ENCODE measurements at places on chromosomes 1 and 21.

DNA sequence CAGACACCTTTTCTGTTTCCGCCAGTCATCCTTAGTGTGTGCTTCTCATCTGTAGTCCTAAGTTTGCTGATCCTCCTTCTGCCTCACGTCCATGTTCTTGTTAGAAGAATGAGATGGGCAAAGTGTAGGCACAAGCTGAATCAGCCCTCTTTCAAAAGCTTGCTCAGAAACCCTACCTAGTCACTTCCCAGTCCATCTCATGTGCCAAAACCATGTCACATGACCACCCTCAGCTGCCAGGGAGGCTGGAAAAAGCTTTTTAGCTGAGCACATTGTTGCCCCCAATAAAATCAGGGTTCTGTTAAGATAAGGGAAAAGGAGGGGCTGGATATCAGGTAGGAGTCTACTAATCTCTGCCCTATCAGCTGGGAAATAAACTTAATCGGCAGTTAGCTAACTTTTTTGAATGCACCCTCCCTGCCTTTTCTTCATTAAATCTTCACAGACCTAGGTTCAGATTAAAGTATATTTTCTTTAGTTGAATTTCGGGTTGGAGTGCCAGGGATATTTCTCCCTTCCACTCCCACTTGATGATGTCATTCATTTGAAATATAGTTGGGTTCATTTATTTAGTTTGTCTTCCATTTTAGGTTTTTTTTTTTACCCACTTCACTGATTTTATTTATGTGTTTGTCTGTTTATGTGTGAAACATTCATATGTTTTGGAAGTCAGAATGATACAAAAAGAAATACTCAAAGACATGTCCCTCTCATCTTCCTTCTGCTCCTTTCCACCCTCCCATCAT is 129.2 kb downstream of the ROR1 start:
- no peak overlapping the region for H3K27ac ChIP-seq
- H3K4me3 ChIP-seq = no peak overlapping the region
- no peaks in the 10 kb centered on the region for H3K36me3 ChIP-seq
- H3K27me3 ChIP-seq = peaks cover 5% of the 10 kb centered on the region
- H3K4me1 ChIP-seq = no peaks in the 10 kb centered on the region
- DNase-seq = no peak

DNA sequence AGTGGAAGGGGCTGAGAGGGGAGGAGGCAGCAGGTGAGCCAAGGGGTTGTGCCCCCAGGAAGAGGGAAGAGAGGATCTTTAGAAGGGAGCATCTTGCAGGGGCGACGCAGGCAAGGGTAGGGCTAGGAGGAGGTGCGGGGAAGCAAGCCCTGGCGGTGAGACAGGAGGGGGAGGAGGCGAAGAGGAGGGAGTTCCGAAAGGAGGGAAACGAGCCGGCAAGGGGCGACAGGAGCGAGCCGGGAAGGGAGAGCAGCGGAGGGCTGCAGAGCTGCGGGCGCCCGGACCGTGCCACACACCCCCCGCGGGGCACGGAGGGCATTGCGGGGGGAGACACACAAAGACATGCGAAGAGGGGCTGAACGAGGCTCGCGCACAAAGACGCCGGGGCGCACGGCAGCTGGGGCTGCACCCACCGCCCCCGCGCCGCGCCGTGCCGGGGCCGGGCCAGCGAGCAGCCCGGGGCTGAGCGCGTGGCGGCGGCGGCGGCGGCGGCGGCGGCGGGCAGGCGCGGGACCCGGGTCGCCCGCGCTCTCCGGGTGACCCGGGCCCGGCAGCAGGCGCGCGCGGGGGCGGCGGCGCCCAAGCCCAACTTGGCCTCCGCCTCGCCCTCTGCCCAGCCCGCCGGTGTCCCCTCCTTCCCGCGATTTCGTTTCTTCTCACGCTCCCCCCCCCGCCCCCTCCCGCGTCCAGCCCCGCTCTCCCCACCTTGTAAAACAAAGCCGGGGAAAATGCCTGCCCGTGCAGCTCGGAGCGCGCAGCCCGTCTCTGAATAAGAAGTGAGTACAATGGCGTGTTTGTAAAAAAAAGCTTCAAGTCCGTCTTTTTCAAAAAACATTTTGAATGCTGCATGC is at the start of gene KCNK2:
Gene KCNK2, plus strand, starts transcription at position 206 of the 851 bp plus-strand sequence. CDS start 649 bp downstream, outside the sequence.
- H3K4me1 ChIP-seq = peaks cover 12% of the 10 kb centered on the region
- DNase-seq = no peak
- no peak within 1 kb of the TSS for H3K4me3 ChIP-seq
- H3K36me3 ChIP-seq = no peaks in the 10 kb centered on the region

GRCh38 chr1:64080941-64081562 is 122.4 kb upstream of the UBE2U start:
- no peaks in the 10 kb centered on the region for H3K36me3 ChIP-seq
- DNase-seq = no peak
- no peaks in the 10 kb centered on the region for H3K4me1 ChIP-seq
- no peak overlapping the region for H3K4me3 ChIP-seq
- no peak overlapping the region for H3K27ac ChIP-seq
- H3K27me3 ChIP-seq = no peaks in the 10 kb centered on the region

DNA sequence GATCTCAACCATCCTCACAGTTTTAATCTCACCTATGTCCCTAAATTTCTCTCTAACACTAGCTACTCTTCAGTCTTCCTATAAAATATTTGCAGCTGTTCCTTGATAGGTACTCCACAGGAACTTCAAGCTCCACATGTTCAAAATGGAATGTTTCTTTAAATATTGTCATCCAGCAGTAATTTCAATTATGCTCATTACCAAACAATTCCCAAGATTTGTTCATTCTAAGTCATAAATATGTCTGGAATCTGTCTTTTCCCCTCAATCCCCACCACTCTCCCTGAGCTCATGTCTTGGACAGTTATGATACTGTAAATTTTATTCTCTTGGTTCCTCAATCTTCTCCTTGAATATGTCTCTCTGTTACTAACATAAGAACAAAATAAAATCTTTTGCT is 214.4 kb downstream of the NRIP1 start:
- no peak for DNase-seq
- peaks cover 12% of the 10 kb centered on the region for H3K36me3 ChIP-seq
- no peak overlapping the region for H3K27ac ChIP-seq
- H3K27me3 ChIP-seq = no peaks in the 10 kb centered on the region
- no peak overlapping the region for H3K4me3 ChIP-seq

DNA sequence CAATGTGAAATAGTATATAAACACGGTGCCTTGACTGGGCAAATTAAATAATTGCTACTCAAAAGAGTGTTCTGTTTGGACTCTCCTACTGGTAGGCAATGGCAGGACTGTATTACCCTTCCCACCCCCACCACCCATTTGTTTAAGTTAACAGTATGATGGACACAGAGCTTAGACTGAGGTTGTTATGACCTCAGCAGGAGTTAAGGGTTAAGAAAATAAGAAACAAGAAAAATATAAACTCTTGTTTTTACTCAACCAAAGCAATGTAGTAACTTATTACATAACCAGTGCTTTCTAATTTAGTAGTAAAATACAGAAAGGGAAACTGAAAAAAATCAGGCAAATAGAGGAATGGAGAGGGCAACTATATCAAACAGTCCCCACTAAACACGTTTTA is 19.9 kb upstream of the SERPINC1 start:
- no peaks in the 10 kb centered on the region for H3K27me3 ChIP-seq
- no peak for DNase-seq
- no peak overlapping the region for H3K27ac ChIP-seq
- no peak overlapping the region for H3K4me3 ChIP-seq

DNA sequence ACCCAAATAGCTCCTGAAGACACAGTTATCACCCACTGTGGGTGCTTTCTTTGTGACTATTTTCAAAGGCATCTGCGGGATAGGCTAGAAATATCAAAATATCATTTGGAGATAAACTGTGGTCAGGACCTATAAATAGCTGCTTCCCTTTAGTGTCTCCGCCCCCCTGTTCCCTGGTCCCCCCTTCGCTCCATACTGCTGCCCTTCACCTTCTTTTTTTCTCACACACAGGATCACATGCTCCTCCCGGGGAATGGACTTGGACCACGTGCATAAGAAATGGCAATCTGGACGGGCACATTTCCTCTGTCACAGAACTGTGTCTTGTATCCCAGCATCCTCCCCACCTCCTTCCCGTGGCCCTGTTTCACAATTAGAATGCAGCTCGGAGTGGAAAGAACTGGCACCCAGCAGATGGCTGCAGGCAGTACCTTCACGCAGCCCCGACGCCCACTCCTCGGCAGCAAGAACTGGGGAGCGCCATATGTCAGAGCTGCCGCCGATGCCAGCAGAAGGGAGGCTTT is 68.8 kb upstream of the SSX2IP start:
- H3K27me3 ChIP-seq = peaks cover 5% of the 10 kb centered on the region
- no peak overlapping the region for H3K27ac ChIP-seq
- no peak for DNase-seq
- H3K4me1 ChIP-seq = peaks cover 5% of the 10 kb centered on the region
- no peaks in the 10 kb centered on the region for H3K36me3 ChIP-seq
- peak overlapping the region; percentile 80 for H3K4me3 ChIP-seq

DNA sequence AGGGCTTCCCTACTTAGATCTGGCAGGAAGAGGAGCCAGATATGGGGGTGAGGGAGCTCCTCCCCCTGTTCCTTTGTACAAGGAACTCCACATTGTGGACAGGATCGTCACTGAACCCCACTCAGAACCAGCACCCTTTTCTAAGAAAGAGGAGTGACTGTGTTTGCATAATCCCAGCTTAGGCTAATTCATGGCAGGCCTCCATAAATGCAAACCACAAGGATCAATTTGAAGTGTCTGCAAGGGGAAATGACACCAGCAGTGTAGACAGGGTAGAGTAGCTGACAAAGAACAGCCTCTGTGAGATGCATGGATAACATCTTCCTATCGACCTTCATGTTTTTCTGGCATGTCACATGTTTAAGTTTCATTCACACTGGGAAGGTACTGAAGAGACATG is 11.7 kb downstream of the MX1 start:
- H3K4me1 ChIP-seq = peaks cover 5% of the 10 kb centered on the region
- H3K27ac ChIP-seq = no peak overlapping the region
- H3K27me3 ChIP-seq = no peaks in the 10 kb centered on the region

- H3K36me3 ChIP-seq = peaks cover 17% of the 10 kb centered on the region
- H3K4me1 ChIP-seq = peaks cover 44% of the 10 kb centered on the region
- H3K27me3 ChIP-seq = no peaks in the 10 kb centered on the region
- peak overlapping the region; percentile 99 for H3K27ac ChIP-seq
- no peak for DNase-seq
- peak overlapping the region; percentile 68 for H3K4me3 ChIP-seq
Observed at GRCh38 chr1:25774206-25774803, 25.7 kb upstream of the SELENON start.

DNA sequence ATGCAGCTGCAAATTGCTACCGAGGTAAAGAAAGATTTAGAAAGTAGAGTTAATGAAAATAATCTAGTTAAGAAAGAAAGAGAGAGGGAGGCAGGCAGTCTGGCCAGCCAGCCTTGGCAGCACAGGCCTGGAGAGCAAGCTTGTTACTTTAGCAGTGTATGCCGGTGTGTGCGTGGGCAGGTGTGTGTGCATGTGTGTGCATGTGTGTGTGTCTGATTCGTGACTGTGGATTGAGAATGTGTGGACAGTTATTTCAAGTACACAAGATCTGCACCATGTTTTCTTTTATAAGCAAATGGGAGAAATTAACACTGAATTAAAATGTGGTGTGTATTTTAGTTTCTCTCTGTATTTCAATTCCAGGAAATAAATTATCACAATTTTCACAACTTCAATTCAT is 211.6 kb downstream of the DSCAM start:
- no peaks in the 10 kb centered on the region for H3K36me3 ChIP-seq
- H3K27ac ChIP-seq = no peak overlapping the region
- no peak overlapping the region for H3K4me3 ChIP-seq
- no peak for DNase-seq

DNA sequence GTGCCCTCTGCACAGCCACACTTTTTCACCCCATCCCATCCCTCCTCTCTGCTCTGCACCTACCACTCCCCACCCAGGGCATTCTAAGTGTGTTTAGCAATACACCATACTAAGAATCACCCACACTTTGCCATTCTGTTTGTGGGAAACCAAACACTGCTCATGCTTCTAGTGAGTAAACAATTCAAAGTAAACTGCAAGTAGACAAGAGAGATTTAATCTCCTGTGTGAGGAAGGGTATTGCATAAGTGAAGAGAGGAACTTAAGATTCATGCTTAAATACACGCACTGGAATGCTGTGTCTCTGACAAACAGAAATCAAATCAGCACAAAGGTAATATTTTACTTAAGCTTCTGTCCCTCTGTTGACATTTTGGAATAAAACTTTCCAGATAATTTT is 4.8 kb upstream of the EDARADD start:
- no peak overlapping the region for H3K27ac ChIP-seq
- H3K4me3 ChIP-seq = no peak overlapping the region
- H3K36me3 ChIP-seq = no peaks in the 10 kb centered on the region
- no peaks in the 10 kb centered on the region for H3K4me1 ChIP-seq

GRCh38 chr1:25619101-25619890 is 2.7 kb downstream of the MAN1C1 start:
- no peaks in the 10 kb centered on the region for H3K27me3 ChIP-seq
- peak; percentile 59 for DNase-seq
- H3K27ac ChIP-seq = peak overlapping the region; percentile 95
- H3K36me3 ChIP-seq = no peaks in the 10 kb centered on the region

Data from naive thymus-derived CD8-positive, alpha-beta T cell (primary cell).